Stimulated activated CD8-positive, alpha-beta memory T cell treated with anti-CD3 and anti-CD28 coated beads, Interleukin-12 subunit alpha, Interleukin-12 subunit beta, amount 100 ng/mL, for 4 hours (primary cell): ENCODE measurements at places on chromosomes 13 and 19.

- no peak for DNase-seq
Measured at GRCh38 chr13:29496241-29496712, 99.2 kb downstream of the SLC7A1 start.

DNA sequence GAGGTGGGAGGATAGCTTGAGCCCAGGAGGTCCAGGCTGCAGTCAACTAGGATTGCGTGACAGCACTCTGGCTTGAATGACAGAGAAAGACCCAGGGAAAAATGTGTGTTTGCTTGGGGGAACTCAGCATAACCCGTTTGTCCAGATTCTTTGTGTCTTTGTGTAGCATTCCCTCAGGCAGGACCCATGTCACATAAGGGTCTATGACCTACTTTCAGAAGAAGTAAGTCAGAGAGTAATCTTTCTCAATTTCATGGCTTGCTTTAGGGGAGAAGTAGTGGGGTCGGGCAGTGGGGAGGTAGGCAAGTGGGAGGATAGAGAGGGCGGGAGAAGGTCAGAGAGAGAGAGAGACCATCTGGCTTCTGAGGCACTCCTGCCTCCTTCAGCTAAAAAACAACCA lies 11.9 kb upstream of the PSPC1 start:
- no peak for DNase-seq

DNA sequence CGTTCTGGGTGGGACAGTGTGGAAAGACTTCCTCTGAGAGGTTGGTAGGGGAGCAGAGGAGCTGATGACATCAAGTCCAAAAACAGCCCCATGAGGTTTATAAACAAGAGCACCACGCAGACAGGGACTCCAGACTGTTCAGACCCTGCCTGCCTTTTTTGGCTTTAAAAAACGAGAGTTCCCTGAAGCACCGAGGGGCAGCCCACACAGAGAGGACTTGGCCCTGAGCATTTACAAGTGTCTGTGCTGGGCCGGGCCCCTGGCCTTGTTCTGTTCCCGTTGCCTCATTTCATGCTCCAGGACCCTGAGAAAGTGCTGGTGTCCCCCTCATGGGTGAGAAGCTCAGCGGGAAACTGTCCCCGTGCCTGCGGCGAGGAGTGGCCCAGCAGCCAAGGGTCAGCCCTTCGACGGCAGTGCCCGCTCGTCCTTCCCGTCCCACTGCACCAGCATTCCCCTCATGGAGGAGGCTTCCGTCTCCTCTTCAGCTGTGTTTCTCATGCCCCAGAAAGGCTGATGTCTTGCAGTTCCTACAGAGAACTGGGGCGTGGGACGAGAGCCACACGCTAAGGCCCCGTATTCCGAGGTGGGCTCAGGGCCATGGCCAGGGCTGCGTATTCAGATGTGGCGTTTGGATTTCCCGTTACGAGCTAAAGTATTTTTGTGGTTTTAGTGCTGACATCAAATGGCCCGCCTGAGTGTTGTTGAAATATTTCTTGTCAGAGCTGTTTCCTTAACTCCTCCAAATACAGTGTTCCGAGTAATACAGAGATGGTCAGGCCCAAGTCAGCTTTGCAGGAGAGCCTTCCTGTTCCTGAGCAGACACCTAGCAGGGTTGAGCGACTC lies 93.5 kb downstream of the ATP11A start:
- DNase-seq = no peak

GRCh38 chr19:58350001-58350861 lies 3.1 kb downstream of the A1BG start:
- no peak for DNase-seq

DNA sequence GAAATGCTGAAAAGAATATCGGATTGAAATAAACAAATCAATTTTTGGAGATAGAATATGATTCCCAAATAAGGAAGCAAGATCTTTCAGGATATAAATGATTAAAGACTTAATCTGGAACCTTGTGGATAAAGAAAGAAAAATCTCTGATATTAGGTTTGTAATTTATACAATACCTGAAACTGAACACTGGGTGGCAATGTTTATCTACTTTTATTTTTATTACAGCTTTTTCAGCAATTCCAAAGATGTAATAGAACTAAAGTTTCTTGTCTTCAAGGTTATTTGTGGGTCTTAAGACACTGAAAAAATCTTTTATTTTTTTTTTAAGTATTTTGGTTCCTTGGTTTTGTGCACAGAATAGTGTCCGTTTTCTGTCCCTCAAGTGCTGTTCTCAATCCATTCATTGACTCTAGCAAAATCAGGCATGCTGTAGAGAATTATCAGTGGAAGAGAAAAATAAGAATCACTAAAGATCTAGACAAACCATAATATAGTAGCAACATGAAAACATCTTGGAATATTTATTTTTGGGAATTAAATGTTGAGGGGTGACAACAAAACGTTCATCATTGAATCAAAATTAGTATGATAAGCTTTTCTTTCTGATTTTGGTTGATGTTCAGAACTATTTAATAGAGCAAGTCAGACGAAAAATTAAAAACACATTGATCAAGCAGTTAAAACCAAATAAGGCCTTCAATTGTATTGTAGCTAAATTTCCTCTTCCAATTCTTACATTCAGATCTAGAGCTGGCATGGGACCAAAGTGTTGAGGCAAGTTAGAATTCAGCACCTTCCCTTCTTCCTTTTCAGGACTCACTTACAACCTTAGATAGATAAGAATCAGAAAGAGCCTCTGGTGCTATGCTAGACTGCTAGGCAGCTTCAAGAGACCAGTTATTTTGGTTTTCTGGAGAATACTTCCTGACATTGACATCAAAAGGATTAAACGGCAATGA lies 704.4 kb upstream of the PCDH20 start:
- no peak for DNase-seq

DNA sequence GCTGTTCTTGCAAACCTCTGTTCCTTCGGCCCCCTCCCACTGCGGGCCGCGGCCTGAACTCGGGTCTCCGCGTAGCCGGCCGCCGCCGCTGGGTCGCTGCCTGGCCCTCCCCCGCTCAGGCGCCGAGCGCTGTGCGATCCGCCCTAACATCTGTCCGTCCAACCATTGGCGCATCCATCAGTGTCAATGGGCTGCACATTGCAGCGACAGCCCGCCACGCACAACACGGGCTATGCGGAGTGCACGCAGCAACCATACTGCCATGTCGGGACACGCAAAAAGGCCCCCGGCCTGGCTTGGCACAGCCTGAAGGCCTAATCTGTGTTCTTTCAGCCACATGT lies 2.6 kb upstream of the TSHZ3 start:
- DNase-seq = no peak

GRCh38 chr13:19161308-19161707 lies 20.3 kb downstream of the TUBA3C start:
- no peak for DNase-seq

DNA sequence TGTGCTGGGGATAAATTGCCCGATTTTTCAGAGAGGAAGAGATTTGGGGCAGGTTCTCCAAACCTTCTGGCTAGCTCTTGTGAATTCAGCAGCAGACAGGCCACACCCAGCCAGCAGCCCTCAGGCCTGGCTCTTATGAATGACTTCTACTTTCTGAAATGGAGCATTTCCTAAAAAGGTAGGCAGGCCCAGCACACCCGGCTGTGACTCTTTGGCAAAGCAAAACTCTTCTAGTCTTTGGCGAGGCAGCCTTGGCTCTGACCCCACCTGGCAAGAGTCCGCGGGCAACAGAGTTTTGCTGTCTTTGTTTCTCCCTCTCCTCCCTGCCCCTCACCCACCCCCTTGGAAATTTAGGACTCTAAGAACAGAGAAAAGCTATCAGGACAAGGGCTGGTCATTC lies 221.2 kb downstream of the ZNF536 start:
- no peak for DNase-seq

- DNase-seq = no peak
Measured at GRCh38 chr19:46213156-46213555, 16.4 kb upstream of the IGFL1 start.

- DNase-seq = no peak
Measured at GRCh38 chr13:114027046-114027715, 53.3 kb upstream of the C13orf46 start.

DNA sequence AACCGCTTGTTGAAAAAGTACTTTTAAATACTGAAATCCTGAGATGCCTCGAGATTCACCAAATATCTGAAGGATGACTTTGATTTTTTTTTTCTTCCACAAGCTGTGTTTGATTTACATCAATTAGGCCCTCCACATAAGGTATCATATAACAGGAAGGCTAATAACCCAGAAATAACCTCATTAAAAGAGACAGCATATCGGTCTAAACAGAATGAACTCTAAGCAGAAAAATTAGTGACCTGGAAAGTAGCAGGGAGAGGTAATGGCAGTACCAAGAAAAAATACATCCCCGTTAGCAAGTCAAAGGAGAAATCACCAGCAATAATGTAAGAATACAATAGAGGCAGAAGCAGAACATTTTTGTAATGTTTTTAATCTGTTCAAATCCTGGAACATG lies 452.4 kb upstream of the TSHZ3 start:
- DNase-seq = no peak

DNA sequence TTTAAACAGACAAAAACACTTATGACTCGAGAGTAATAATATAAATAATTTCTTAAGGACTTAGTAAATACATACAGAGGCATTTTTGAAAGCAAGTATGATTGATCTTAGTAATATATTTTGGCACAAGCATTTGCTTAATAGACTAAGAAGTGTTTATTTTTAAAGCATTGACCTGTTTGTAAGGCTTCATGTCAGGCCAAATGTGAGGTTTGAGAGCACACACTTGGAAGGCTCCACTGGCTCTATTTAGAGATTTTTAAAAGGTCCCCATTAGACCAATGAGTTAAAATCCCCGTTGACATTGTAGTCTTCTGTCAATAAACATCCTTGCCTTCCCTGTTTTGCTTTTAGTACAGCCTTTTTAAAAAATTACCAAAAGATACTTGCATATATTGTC lies 50.4 kb downstream of the ATP8A2 start:
- DNase-seq = no peak

DNA sequence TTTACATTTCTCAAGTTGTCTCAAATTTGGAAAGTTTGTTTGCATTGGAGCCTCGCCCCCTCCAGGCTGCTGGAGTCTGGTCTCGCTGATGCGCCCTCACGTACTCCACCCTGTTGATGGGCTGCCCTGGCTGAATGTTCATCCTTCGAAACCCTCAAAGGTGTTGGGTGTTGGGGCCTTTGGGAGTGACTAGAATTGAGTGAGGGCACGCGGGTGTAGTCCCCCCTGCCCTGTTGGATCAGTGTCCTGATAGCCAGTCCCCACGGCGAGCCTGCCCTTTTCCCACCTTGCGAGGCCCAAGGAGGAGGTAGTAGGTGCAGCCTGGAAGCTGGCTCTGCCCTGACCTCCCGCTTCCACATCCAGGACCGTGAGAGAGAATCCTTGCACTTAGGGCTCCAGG lies 14.8 kb downstream of the TFDP1 start:
- DNase-seq = no peak

- no peak for DNase-seq
Measured at GRCh38 chr19:10004617-10005016, 5.7 kb downstream of the COL5A3 start.

DNA sequence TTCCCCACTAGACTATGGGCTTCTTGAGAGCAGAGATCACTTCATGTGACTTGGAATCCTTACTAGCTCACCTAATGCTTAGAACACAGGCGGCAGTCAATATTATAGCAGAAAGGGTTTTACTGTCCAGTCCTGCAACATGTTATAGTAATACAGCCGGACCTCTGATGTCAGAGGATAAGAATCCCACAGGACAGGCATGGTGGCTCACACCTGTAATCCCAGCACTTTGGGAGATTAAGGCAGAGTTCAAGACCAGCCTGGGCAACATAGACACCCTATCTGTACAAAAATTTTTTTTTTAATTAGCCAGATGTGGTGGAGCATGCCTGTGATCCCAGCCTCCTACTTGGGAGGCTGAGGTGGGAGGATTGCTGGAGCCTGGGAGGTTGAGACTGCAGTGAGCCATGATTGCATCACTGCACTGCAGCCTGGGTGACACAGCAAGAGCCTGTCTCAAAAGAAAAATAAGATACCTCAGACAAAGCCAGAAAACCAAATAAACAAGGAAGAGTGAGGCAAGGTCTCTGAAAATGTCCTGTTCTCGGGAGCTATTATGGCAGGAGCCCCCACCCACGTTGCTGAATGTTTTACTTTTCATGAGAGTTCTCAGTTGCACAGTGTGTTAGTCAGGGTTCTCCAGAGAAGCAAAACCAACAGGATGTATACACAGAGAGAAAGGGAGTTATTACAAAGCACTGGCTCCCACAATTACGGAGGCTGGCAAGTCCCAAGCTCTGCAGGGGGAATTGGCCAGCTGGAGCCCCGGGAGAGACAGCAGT lies 100.8 kb downstream of the UBL3 start:
- DNase-seq = no peak

GRCh38 chr13:73274147-73274546 lies 215.3 kb downstream of the KLF5 start:
- DNase-seq = no peak

GRCh38 chr19:39170386-39171231 lies 26.2 kb upstream of the NCCRP1 start:
- no peak for DNase-seq

DNA sequence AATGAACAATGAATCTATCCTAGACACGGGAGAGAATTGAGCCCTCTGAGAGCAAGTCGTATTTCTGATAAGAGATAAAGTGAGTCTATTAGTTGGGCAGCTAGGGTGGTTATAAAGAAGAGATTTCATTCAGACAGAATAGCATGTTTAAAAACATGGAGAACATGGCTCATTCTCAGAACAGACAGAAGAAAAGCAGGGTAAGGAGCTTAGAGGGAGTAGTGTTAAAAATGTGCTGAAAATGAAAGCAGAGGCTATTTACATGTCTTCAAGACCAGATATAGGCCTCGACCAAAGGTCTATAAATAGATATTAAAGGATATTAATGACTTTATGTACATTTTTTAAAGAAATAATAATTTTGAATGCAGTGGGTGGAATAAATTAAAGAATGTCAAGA lies 149.5 kb downstream of the SLITRK1 start:
- DNase-seq = no peak

- no peak for DNase-seq
Measured at GRCh38 chr13:38399535-38399934, 49.9 kb downstream of the UFM1 start.

- DNase-seq = no peak
Measured at GRCh38 chr13:111955412-111956065, 111.4 kb upstream of the SOX1 start.

DNA sequence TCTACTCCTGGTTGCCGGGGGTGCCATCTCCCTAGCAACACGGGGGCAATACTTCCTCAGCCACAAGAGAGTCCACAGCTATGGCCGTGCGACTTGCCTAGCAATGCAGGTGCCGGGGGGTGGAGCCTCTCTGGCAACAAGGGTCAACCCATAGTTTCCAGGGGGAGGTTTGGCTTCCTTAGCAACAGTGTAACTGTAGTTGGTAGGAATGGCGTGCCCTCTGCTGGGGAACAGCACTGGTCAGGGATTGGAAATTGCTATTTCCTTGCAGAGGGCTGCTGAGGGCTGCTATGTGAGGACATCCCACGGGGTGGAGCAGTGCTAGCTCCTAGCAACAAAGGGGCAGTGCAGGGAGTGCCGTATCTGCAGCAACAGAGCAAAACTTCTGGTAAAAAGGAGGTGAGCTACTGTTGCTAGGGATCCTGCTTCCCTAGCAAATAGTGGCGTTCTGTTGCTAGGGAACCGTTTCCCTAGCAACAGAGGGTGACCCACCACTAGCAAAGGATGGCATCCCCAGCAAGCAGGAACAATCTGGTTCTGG lies 7.0 kb upstream of the TMC4 start:
- no peak for DNase-seq

GRCh38 chr19:51098365-51099046 lies 9.7 kb downstream of the CTU1 start:
- no peak for DNase-seq
